ENCODE measurements at places on chromosomes 13 and 19.

DNA sequence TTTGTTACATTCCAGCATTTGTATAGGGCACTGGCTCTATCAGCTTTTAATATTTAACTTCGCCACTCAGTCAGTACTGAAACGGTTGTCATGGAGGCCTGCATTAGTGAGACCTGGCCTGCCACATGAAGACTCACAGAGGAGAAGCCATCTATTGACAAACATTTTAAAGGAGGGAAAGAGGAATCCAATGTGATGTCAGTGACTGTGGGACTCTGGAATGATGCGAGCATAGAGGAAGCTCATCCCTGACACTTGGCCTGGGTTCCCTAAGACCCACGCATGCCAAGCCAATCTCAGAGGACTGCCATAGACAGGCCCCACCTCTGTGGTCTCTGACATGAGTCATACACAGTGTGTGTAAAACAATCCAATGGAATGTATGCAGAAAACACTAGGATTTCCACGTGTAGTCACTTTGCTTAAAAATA is 7.9 kb upstream of the DPY19L3 start:
- no peak for DNase-seq

DNA sequence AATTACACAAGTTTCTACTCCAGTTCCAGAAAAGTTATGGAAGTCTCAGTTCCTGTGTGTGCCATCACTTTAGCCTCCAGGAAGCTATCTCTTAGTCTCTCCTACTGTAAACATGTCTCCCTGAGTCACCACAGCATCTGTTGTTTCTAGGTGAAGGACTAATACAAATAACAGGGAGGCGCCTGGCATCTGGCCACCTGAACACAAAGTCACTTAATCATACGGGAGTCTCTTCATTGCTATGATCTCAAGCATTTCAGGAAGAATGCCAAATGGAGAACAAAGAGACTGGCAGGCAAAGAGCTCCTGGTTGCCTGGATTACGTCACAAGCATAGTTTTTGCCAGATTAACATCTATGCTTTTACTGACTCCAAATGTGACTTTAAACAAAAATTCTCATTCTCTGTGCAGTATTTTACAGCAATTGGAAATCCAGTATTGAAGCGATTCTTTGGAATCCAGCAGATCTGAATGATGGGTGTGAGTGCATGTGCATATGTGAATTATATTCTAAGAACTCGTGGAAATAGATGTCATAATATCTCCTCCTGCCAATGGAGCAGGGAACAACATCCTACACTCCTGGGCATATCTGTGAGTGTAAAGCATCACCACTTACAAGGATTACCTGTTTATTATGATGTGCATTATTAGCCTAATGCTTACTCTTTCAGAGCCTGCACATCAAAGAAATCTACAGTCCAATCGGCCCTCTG is 572.8 kb downstream of the PCDH9 start:
- DNase-seq, result no peak

GRCh38 chr19:32232449-32232848 is 113.0 kb upstream of the ZNF507 start:
- no peak for DNase-seq

GRCh38 chr13:105920370-105920769 is 615.1 kb downstream of the EFNB2 start:
- DNase-seq, result no peak

- no peak for DNase-seq
These were observed 16.2 kb downstream of the CERS1 start for GRCh38 chr19:18879579-18880373.

GRCh38 chr19:5534787-5535586 is 32.8 kb downstream of the TINCR start:
- DNase-seq, result no peak

- DNase-seq, result no peak
These were observed 158.9 kb upstream of the SGCG start for GRCh38 chr13:23021906-23022305.

DNA sequence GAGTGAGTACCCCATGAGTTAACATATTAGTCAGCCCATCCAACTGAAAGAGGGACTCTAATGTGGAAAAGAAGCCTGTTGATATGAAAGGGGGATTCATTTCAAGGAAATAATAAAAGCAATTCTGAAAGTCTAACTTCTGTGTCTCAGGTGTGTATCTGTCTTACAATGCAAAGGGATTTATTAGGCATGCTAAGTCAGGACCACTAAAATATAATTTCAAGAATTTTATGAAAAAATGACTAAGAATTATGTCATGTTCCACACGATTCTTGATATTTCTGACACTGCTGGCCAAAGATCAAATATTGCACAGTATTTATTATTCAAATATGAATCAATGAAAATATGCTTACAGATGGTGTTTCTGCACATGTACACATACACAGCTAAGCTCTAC is 130.8 kb downstream of the KLF12 start:
- no peak for DNase-seq

- DNase-seq, result no peak
These were observed 752 bp downstream of the RPL18A start for GRCh38 chr19:17860331-17860992.

GRCh38 chr19:31039151-31039550 is 310.1 kb downstream of the TSHZ3 start:
- no peak for DNase-seq

DNA sequence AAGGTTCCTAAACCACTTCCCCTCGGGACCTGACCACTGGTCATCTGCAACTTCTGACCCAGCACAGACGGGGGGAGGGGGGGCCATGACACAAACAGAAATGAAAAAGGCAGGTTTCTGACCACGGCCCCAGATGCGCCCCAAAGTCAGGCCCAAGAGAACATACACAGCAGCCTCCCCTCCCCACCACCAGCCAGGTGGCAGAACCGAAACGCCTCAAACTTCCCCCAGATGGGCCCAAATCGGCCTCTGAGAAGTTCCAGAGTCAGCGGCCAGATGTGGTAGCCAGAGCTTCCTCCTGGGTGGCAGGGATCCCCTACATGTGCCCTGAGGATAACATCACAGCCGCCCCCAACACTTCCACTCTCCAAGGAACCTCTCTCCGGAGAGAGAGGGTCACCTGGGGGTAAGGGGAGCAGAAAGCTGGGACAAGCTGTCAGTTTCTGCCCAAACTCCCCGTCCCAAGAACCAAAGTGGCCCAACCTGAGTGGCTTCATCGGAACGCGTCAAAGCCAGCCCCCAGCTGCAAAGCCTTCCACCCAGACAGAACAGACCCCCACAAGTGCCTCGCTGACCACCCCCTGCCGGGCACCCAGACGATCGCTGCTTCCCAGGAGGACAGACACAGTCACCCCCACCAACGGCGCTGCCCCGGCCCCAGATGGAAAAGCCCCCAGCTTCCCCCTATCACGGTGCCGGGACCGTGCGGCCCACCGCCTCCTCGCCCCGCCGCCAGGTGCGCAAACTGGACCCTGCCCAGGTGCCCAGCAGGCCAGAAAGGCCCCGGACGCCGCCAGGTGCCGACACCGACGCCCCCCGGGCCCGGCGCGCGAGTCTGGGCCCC is 800 bp downstream of the ELL start:
- DNase-seq, result no peak

- DNase-seq, result peak; percentile 43
These were observed 16.5 kb upstream of the SPACA6 start for GRCh38 chr19:51676566-51677083.

- DNase-seq, result no peak
These were observed 12.8 kb downstream of the F2RL3 start for GRCh38 chr19:16901491-16902175.

DNA sequence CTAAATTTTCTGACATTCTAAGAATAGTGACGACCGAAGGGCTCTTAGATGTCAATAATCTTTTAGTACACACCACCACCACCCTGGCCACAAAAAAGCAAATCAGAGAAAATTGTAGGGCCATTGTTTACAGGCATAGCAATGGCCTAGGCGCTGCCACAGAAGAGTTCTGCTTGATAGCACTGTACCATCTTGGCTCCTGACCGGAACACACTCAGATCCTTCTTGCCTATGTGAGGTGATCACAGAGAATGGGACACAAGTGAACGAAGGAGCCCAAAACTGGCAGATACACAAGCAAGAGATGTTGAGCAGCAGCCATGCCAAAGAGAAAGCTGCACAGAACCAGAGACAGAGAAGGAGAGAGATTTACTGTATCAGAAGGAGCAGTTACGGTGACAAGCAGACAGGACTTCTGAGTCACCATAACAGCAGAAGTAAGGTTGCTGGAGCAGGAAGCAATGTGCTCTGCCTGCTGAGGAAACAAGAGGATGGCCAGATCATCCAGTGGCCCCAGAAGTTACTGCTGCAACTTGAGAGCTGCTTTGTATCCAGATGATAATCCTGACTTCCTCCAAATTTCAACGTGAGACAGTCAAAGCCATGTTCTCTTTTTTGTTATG is 105.2 kb downstream of the SLITRK6 start:
- DNase-seq, result no peak

DNA sequence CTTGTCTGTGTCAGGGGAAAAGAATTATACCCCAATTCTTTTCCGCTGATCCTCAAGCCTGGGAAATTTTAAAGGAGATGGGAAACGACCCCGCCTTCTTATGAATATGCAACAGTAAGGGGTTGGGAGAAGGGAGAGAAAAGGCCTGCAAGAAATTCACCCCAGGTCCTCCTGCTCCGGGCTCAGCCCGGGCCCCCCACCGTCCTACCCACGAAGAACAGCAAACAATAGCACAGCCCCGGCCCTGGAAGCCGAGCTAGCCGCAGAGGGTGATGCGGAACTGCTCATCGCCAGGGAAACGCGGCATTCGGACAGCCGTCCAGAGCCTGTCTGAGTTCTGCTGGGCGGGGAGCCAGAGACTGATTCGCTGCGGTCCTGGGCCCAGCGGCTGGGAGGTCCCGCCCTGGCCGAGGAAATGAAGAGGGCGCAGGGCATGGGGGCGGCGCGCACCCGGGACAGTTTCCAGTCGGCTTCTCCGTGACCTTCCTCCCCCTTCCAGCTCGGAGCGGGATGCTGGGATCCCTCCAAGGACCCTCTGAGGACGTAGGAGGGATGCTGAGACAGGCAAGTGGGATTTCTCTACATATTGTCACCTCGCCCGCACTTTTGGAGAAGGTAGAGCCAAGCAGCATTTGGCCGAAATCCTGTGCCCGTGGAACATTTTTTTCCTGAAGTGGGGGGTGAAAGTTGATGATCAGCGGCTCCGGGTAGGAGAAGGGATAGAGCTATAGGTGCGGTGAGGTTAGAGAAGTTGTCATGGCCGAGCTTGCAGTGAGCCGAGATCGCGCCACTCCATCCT is 82.3 kb upstream of the C1QTNF9B start:
- no peak for DNase-seq

DNA sequence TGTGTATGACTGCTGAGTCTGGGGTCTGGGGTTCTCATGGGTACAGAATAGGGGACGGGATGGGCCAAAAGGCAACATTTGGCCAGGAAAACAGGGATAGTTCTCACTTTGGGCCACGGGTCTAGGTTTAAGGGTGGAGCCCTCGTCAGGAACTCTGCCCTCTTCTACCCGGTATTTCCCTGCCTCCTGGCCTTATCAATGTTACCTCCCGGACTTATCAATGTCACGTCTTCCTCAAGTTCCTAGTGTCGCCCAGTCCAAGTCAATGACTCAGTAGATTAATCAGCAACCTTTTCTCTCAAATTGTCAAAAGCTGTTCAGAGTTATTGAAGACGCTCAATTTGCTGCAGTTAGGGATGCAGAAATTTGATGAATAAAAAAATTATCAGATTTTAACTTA is 234.8 kb downstream of the B3GLCT start:
- DNase-seq, result no peak

- DNase-seq, result no peak
These were observed 153.1 kb downstream of the RGCC start for GRCh38 chr13:41610404-41610803.

DNA sequence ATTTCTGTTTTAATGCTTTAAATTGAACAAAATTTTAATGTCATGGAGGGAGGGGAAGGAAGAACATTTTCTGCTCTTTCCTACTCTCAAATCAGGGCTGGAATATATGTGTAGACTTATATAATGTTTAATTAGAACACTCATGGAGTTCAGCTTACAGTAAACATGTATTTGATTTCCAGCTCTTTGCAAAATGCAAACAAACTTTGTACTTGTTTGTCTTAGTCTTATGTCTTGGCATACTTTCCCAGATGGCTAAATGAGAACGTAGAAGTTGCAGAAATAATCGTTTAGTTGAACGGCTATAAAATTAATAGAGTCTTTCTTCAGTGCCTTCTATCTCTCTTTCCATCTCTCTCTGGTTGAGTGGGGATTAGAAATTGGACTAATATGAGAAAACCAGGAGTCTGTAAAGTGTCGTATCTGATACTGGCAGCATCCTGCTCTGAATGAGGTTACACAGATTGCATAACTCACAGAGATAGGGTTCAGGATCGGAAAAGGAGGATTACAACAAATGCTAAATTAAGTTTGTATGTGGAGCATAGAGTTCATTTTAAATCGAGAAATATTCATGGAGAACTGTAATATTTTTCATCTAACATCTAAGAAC is 82.3 kb downstream of the FGF9 start:
- no peak for DNase-seq

DNA sequence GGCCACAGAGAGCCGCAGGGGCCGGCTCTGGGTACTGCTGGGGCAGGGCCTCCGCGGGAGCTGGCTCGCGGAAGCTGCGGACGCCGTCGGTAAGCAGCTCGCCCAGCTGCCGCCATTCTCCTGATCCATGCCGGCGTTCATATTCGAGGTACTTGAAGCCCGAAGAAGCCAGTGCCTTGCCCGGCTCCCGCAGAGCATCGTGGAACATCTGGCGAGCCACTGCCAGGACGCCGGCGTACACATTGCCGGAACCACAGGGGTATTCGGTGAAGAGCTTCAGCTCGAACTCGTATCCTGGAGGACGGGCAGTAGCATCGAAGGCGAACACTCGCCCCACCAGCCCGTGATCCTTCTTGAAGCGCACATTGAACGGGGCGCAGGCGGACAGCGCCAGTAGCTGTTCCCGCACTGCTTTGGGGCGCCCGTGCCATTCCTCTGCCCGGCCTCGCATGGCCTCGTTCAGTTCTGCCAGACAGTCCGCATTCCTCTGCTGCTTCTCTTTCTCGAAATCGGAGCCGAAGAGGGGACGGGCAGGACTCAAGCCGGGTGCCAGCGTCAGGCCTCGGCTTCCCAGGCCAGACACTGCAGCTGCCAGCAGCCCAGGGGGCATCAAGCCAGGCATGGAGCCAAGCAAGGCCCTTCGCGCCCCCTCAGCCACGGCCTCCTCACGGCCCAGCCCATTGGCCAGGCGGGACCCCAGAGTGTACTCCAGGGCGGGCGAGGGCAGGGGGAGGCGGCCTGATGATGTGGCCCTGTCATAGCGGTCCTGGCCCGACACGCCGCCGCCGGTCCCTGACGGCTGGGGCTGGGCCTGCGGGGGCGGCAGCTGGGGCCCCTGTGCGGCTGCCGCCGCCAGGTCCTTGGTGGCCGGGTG is 1.0 kb downstream of the IRF2BP1 start:
- DNase-seq, result no peak

DNA sequence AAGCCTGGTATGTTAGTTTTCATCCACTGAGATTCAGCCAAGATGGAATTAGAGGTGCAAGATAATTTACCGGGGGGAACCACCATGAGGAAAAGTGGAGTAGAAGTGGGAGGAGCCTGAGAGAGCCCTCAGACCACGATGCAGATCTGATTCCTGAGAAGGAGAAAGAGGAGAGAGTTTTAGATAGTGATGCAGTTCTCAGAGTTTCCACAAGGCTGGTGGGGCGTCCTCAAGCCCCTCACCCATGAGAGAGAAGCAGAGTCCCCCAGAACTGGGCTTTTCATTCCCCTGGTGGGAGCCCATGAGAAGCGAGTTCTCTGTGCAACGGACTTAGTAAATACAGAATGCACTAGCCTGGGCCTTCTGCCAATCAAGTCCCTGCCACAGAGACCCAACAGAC is 18.1 kb downstream of the CEACAM5 start:
- no peak for DNase-seq

- no peak for DNase-seq
These were observed 671.0 kb downstream of the SLITRK1 start for GRCh38 chr13:83211301-83211700.

- DNase-seq, result no peak
These were observed 639 bp upstream of the SLAIN1 start for GRCh38 chr13:77696879-77697216.
